Fibroblast of skin of right quadriceps (primary cell): ENCODE measurements at places on chromosomes 2 and 18.

DNA sequence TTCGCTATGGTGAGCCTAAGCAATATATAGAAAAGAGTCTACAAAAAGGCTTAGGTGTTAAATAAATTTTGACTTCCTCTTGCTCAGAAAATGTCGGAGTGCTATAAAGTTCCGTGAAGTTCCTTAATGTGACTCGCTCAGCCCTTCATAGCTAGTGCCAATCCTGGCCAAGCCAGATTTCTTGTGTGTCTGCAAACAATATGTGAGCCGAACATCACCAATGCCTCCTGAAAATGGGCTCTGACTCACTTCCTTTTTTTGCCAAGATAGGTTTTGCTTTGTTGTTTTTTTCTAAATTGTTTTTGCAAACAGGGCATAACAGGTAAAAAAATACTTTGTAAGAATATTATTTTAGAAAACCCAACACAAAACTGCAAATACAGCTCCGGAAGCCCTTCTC, 26.1 kb downstream of the CDC42EP3 start:
- DNase-seq: peak; percentile 66

- peak; percentile 50 for DNase-seq
These were observed 419.2 kb upstream of the CYRIA start for GRCh38 chr2:17084877-17085276.

DNA sequence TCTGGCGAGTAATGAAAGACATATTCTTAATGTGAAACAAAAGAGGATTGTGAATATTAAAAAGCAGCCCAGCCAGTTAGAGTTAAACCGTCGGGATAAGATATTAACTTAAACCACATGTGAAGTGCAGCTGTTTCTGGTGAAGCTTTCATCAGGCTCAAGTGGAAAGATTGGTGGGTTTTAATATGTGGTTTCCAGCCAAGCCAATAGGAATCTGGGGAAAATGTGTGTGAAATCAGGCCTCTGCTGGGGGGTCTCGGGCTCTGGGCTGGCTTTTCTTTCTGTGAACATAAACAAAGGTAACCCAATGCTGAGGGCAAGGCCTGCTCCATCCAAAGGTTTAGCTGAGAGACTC, 279.6 kb downstream of the SLC4A3 start:
- peak; percentile 34 for DNase-seq

DNA sequence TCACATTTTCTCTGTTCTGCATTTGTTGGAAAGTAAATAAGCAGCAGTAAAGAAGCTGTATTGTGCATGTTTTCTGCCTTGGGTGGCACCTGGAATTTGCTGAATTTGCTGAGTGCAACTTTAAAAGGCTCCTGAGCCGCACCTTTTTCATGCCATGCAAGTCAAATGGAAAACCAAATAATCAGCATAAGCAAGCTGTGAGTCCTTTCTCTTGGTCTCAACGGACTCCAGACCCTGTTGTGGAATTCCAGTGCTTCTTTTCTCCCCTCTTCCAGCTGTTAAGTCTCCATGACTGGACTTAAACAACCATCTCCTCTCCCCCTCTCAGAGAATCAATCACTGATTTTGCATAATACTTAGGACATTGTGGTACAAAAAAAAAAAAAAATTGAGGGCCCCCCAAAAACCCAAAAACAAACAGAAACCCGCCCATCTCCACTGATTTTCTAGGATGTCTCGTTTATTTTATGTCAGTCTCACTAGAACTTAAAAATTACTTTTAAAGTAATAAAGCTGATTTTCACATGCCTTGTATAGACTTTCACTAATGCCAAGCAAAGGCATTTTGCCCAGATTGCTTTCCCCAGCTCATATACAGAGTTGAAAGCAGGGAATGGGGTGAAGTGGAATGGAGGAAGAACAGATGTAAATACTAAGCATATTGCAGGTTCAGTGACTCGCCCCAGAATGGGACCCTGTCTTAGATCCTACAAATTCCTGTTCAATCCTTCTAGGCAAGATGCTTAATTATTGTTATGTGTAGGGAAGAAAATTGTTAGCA, 5.1 kb upstream of the CETN1 start:
- no peak for DNase-seq

GRCh38 chr2:14654835-14655282, 22.3 kb downstream of the LRATD1 start:
- DNase-seq: no peak

DNA sequence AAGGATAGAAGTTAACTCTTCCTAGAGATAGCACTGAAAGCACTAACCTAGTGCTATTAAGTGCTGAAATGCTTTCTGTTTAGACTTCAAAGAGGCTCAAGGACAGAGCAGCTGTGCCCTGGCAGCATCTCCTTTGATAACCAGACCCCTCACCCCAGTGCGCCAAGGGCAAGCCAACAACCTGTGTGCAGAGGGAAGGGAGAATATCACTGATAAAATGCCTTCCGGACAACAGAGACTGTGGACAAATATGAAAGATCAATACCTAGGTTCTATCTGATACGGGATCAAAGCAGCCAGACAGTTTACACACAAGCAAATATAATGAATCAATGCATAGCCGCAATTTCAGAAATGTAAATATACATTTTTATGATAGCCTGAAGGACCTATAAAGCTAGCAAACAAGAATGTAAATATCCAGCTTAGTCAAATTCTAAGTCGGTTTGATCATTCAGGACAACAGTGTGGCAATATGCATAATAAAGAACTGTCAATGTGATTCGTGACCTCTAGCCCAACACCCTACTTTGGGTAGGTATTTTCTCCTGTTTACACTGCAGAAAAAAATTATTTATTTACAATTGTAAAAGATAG, 91.8 kb upstream of the RFX8 start:
- DNase-seq: no peak

DNA sequence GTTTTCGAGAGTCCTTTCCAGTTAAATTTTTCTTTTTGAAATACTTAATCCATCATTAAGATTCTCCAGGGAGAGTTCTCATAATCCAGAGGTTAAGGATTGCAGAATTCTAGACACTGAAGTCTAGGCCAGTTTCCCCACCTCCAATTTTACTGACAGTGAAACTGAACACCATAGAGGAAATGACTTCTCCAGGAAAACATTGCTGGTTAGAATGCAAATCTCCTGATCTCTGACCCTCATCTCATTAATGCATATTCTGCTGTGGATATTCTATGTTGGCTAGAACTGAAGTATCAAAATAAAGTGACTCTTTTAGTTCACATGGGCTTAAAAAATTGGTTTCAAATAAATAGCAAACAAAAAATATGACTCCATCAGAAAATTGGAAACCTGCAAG, 105.8 kb upstream of the UGP2 start:
- peak; percentile 63 for DNase-seq

GRCh38 chr2:200099256-200099655, 143.9 kb downstream of the MAIP1 start:
- no peak for DNase-seq

DNA sequence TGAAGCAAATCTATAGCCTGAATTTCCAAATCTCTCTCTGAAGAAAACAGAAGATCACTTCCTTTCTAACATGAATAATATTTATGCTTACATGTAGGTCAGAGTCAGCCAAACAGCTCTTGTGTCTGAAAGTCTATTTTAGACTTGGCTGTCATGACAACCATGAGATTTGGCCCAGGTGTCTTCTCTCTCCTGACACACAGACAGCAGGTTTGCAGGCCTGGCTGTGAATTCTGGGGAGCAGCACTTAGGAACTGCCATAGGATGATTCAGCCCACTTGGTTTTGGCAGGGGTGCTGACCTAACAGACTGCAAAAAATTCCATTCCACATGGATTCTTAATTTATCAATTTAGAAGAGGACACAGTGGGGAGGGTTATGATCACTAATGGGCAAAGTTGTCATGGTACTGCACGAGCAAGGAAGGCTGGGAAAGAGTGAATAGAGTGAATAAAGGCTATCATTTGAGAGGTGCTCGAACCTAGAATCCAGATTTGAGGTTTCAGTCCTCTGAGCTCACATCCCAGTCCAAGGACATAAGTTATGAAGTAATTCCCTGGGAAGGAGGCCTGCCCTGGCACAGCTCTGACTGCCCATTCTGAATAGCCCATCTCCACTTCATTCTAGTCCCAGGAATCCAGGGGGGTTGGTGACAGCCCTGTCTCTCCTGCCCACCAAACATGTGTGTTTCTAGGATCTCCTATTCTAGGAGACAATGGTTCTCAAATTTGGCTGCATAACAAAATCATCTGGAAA, 453.9 kb upstream of the TRIB2 start:
- peak; percentile 22 for DNase-seq

DNA sequence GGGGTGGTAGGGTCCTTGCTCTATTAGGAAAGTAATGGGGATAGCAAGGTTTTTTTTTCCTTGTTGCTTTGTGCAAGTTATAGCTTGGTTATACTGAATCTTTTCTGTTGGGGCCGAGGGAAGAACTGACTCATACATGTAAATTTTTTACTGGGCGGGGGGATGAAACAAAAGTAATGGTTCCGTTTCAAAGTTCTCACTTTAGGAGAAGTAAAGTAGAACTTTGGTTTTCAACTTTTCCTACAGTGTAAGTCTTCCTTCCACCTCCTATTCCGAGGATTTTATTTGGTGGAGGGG, 1.1 kb downstream of the AFTPH start:
- DNase-seq: peak; percentile 9

DNA sequence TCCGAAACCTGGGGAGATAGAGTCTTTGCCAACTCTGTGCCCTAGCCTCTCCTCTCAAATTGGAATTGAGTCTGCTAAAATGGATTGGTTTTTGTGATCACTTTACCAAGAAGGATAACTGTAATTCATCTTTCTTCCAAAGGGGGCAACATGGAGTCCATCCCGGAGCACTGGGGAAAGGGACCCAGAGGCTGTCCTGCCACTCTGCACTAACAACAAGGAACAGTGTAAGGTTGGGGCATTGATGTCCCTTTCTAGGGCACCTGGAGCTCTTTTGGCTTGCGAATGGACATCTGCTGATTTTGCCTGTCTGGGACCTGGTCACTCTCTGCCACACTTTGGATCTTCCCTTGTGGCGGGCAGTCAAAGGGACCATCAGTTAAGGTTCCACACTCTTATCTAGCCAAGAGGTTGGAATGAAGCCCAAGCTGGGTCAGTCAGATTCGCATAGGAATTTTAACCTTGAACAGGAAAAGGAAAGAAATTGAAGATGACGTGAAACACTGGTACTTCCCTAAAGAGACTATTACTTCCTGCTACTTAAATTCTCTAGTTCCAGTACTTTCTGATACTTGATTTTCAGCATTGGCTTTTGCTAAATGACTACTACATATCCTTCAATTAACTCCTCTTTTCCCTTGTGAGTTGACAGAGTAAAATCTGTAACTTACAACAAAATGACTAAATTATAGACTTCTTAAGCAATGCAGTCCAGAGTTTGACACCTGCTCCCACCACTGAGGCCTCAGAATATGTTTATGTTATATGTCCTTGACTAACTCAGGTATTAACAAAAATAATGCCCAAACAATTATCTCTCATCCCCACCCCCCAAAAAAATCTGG, 64.7 kb upstream of the KLF7 start:
- DNase-seq: no peak

GRCh38 chr2:52117299-52117698, 1085.4 kb upstream of the NRXN1 start:
- peak; percentile 58 for DNase-seq

DNA sequence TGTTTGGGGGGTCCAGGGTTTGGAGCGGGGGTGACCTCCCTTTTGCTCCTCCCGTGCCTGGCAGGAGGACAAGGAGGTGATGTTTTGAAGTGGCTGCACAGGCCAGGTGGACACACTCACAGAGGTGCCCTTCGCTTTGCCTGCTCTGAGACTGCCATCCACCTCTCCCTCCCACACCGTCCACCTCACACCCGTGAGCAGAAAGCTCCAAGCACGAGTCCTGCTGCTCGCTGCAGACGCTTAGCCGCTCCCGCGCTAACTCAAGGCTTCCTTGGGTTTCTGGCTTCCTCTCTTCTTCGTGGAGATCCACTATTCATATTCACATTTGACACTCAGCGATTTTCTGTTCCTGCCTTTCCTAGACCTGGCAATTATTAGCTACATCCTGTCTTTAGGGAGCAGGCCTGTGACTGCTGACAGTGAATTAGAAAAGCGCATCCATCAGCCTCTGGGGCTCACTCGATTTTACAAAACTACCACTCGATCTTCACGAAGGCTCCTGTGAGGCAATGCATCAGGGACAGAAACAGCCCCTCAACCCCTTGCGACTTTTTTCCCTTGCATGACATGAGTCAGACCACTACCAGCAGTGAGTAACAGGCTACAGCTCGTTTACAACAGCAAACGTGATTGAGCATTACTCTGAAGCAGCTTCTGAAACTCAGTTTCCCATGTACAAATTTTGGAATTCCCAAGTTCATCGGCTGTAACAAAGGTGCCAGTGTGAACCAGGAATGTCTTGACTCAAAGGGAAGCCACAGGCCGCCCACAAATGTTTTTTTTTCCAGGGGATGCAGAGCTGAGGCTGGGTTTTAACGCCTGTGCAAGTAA, 238.7 kb upstream of the SOX11 start:
- DNase-seq: peak; percentile 76

- no peak for DNase-seq
These were observed 13.4 kb upstream of the WIPF1 start for GRCh38 chr2:174611006-174611405.

DNA sequence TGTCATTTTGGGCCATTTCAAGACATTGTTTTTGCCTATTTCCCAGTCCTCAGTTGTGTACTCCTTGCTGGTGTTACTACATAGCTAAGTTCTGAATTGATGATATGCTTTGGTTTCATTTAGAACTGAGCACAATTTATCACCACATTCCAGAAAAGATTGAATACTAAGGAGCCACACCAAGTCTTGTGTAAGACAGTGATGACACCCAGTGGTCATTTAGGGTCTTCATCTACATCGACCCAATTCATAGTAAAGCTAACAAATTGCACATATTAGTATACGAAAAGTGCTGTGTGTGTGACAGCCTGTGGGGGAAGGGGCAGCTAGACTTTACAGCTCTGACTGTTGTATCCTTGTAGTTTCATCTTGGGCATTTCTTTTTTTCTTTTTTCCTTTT, 10.9 kb upstream of the DLX2 start:
- DNase-seq: peak; percentile 71

DNA sequence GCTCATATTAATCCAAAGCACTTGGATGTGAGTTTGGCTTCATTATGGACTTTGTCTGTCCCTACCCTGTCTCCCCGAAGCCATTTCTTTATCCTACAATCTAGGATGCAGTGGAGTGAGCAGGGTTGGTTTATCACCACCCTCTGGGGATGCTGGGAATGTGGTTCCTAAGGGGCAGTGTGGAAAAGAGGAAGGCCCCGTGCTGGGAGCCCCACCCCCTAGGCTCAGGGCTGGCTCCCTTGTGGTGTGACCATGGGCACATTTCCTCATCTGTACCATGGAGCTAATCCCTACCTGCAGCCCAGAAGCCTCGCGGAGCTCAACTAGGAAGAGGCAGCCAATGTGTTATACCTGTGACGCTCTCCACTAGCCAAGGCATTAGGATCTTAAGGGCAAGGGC, 92.5 kb downstream of the TGOLN2 start:
- no peak for DNase-seq

GRCh38 chr2:28269019-28269784, 123.5 kb upstream of the FOSL2 start:
- peak; percentile 47 for DNase-seq
